Lower lobe of right lung (tissue), 2 donors: ENCODE measurements at places on chromosomes 2 and 18.

GRCh38 chr2:128590309-128591021 lies 271.8 kb upstream of the HS6ST1 start:
- no peak for DNase-seq

DNA sequence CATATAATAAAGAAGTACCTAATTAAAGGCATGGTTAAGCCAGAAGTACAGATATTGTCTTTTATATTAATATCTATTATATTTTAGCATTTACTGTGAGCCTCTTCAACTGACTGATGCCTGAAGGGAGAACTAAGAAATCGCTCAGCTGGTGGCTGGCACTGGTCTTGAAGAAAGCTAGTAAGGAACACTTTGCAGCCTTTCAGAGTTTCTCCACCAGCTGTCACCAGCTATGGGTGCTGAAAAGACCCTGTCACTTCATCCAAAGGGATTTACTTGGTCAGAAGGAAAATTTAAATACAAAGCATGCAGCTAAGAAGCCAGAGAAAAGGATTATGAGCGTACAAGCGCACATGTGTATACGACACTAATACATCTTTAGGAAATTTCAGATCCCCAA lies 525.9 kb downstream of the TMEM182 start:
- DNase-seq = no peak

DNA sequence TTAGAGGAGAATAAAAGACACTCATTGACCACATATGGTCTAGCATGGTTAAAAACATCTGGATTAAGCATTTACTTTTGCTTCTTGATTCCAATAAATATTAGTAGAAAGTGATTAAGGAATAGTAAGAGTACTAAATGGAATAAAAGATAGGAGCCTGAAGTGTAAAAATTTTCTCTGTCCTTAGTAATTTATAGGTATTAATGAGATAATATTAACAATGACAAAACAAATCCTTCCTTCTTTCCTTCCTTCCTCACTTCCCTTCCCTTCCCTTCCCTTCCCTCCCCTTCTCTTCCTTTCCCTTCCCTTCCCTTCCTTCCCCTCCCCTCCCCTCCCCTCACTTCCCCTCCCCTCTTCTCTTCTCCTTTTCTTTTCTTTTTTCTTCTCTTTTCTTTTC lies 797.5 kb upstream of the NRXN1 start:
- no peak for DNase-seq

DNA sequence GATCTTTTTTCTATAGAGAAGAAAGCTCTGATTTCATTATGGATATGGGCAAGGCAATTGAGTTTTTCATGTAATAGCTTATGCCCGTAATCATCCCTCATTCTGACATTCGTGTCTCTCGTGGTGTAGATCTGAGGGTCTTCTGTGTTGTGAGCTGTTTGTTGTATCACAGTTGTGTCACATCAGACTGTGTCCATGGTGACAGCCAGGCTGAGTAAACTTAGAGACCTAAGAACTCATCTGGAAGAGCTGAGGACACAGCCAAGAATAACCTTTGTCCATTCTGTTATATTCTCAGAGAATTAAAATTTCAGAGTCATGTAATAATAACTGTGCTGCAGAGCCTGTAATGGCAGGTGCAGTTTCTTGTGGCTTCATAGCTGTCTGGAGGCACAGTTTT lies 116.5 kb downstream of the ATP9B start:
- DNase-seq = no peak

GRCh38 chr18:13323186-13323585 lies 104.6 kb downstream of the LDLRAD4 start:
- no peak for DNase-seq

DNA sequence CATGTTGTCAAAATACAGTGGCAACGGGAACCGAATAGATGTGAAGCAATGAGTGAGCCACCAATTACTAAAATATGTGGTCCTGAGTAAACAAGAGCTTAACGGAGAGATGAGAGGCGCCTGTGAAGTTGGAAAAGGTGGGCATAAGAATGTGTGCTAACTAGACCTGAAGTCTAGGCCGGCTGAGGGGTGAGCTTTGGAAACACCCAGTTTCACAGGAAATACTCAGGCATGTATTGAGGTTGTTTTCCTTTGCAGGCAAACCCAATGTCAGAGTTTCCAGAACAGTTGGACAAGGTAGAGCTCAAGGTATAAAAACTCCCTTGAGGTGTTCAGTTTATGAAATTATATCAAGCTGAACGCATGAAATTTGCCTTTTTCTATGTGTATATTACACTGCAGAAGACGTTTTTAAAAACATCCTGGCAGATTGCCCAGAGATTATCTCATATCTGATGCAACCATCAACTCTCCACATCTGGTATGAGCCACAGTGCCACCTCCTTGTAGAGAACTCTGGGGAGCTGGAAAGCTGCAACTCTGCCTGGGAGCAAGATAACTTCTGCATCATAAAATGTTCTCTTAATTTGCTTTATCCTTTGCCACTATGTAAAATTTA lies 3.9 kb upstream of the WDSUB1 start:
- no peak for DNase-seq

GRCh38 chr2:133972786-133973185 lies 281.1 kb upstream of the MGAT5 start:
- DNase-seq = no peak

GRCh38 chr18:79465392-79465991 lies 69.8 kb downstream of the NFATC1 start:
- DNase-seq = no peak

DNA sequence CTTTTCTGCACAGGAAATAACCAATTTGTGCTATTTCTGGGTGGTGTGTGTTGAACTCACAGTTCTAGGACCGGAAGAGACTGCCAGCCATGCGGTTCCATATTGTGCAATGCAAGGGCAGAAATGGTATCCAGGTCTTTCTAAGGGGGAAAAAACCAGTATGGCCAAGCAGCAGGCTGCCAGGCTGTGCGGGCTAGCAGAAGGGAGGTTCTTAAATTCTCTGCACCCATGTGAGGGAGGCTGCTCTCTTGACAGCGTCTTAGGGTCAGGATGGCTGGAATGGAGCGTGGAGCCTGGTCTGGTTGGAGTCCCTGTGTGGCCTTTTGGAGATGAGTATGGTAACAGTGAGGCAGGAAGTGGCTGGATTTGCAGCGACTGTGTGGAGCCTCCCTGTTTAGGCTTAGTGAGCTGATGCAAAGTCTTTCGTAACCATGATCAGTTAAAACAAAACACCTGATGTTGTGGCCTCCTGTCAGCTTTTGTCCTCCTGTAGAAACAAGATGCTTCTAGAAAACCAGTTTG lies 52.6 kb downstream of the NCK2 start:
- DNase-seq = no peak

- DNase-seq = no peak
Observed at GRCh38 chr2:7133521-7133920, 216.3 kb downstream of the RNF144A start.

DNA sequence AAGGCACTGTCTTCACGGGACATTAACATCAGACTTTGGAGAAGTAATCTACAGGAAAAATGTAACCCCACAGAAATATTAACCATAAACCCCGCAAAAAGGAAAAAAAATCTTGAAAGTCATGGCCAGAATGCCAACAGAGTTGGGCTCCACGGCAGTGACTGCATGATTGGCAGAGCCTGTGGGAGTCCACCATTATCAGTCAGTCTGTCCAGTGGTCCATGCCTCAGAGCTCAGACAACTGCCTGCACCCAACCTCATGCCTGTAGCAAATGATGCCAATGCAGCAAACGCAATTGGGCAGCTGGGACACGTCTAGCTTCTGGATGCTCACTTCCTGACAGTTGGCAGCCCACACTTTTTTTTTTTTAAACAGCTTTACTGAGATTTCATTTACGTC lies 5.1 kb upstream of the PPIG start:
- DNase-seq = no peak

DNA sequence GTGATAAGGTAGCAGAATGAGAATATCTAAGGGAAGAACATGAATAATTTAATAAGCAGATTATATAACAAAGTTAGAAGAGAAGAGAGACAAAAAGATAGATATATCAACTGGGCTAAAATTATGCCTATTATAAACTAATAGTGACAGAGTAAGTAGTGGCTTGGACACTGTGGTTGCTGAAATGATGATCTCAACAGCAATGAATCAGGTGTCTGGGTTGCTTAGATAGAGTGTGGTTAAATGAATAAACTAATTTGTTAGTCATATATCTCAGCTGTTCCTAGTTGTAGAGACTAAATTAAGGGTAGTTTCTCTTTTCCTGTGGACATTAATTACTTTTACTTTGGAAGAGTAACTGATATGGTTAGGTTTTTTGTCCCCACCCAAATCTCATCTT lies 1485.4 kb upstream of the CELF4 start:
- no peak for DNase-seq

GRCh38 chr2:149261692-149262091 lies 68.7 kb upstream of the LYPD6 start:
- no peak for DNase-seq

DNA sequence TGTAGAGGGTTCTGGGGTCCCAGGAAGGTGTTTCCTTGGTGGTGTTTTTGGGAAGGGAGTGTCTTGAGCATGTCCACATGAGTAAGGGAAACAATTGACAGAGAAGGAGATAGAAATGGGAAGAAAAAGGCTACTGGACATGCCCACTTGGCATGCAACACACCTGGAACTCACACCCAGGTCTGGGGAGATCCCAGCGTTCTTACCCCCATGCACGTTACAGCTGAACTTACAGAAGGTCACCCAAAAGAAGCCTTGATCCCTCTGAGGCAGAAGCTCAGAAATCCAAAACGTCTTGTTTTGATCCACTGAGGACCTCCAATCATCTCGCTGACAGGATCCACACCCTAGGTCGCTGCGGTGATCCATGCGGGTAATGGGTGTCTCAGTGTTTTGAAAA lies 142.0 kb downstream of the ZNF516 start:
- no peak for DNase-seq

DNA sequence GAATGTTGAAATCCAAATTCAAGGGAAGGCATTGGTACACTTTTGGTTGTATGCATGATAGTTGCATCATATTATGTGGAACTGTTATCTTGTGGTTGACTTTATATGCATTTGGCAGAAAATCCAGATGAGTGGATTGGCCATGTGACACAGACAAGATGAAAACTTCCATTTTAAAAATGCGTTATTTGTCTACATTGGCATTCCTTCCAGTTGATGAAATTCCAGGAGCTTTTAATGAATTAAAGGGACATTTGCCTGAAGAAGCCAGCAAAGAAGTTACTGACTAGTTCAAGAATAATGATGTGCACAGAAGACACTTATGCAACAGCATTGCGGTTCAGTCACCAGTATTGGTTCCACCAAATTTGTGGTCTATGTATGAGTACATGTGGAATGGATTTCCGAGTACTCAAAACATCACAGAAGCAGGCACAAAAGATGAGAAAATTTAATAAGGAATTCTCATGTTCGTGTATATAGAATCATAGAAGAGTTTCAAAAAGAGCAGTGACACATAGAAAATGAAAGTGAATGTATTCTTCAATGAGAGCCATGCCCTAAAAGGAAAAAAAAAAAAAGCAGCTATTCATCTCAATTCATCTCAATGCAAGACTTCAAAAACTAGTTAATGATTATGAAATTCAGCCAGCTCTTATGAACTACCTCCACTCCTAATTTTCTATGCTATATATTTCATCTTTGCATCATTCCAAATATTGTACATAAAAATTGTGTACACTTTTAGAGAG lies 232.1 kb downstream of the RBM43 start:
- no peak for DNase-seq

GRCh38 chr2:226064932-226065570 lies 665.5 kb downstream of the NYAP2 start:
- no peak for DNase-seq

DNA sequence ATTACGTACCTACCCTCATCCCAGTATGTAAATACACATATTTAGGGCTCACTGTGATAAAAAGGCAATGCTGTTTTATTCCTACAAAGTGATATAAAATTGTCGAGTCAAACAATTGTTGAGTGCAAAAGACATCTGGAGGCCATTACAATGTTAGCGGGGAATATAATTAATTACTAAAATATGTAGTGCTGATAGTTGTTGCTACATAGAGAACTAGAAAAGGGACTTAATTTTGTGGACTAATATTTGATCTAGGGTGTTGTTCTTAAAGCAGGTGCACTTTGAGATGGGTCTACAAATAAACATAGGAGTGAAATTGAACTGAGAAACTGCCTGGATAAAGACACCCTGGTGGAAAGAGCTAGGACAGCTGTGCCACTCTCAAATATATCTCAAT lies 300.1 kb downstream of the NOL4 start:
- no peak for DNase-seq

DNA sequence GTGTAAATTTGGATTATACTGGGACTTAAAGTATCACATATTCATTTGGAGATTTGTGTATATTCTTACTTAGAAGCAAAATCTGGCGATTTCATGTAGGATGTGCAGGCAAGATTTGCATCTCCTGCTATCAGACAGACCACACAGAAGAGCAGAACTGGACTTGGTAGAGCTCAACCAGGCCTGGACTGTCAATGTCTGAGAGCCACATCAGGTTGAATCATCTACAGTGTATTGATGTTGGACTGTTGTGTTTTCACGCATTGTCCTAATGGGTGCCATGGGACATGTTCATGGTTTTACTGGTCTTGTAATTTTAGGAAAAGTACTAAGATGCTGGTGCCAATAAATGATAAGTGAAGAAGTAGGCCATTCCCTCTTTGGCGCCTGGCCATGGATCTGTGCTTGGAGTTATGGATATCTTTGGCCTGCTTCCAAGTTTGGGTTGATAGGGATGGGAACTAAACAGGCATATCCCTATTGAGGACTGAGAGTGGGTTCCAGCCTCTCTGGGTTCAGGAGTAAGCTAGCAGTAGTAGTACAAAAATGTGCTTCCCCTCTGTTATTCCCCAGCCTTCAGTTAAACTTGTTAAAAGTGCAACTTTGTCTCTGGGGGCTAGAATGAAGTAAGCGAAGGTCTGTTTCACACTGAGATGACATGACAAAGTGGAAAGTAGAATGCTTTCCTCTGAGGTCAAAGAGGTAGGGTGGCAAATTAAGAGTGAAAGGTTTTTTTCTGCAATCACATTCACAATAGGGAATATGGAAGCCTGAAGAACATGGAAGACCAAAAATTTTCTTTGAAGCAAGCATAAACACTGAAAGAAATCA lies 49.2 kb upstream of the NEMP2 start:
- no peak for DNase-seq

DNA sequence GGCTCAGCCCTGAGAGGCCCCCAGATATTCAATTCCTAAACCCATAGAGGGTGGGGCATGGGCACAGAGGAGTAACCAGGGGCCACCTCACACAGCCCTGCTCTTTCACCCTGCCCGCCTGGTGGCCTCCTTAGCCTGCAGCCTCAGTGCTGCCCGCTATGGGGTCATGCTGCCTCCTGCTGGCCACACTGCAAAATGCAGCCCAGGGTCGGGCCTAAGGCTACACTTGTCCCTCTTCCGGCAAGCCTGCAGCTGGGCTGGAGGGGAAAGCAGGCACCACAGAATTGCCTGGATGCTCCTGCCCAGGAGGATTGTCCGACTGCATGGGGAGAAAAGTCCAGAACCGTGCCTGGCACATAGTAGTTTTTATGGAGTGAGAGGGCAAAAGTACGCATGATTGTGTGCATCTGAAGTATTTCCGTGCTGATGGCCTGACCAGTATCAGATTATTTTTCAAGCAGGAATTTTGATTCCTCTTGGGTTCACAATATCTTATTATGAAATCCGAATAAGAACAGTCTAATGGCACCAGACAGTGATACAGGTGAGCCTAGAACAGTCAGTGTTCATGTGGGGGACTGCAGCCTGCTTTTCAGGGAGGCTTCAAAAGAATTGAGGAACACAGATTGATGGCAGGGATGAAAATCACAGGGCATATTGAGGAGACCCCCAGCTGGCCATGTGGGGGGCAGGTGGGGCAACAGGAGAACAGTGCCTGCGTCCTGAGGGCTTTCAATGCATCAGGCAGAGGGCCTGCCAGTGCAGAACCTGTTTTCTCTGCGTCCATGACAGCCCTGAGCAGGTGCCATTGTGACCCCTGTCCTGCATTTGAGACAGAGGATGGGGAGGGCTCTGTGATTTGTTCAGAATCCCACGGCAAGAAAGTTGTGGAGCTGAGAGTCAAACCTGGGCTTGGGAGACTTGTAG lies 51.2 kb upstream of the ALPP start:
- peak; percentile 79 for DNase-seq
